ENCODE measurements at places on chromosomes 2 and 18.

DNA sequence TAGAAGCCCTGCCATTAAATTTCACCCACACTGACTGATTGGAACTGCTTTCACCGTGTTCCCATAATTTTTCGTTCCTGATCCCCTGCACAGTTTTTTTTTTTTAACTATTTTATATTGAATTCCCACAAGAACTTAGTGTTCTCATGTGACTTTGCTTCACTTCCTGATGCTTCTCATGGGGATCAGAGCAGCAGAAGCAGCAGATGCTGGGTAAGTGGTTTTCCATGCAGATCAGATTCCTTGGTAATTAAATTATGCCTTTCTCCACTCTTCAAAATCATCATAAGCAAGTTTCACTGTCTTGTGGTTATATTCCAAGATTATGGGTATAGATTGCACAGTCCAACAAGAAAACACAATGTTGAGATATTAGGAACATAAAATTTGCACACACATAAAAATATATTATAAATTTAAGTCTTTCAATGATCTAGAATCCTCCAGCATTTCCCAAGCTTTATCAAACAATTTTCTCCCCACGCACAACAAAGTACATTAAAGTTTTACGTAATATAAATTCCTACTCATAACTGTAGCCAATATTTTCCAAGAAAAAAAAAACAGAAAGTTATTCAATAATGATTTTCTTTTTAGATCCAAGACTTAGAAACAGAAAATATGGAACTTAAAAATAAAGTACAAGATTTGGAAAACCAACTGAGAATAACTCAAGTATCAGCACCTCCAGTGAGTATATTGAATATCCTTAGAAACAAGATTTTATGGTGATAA, 277.9 kb downstream of the GULP1 start:
- no peak for DNase-seq

GRCh38 chr2:192030289-192030688, 164.4 kb downstream of the TMEFF2 start:
- no peak for DNase-seq

GRCh38 chr18:68940039-68940438, 142.2 kb downstream of the CCDC102B start:
- no peak for DNase-seq

DNA sequence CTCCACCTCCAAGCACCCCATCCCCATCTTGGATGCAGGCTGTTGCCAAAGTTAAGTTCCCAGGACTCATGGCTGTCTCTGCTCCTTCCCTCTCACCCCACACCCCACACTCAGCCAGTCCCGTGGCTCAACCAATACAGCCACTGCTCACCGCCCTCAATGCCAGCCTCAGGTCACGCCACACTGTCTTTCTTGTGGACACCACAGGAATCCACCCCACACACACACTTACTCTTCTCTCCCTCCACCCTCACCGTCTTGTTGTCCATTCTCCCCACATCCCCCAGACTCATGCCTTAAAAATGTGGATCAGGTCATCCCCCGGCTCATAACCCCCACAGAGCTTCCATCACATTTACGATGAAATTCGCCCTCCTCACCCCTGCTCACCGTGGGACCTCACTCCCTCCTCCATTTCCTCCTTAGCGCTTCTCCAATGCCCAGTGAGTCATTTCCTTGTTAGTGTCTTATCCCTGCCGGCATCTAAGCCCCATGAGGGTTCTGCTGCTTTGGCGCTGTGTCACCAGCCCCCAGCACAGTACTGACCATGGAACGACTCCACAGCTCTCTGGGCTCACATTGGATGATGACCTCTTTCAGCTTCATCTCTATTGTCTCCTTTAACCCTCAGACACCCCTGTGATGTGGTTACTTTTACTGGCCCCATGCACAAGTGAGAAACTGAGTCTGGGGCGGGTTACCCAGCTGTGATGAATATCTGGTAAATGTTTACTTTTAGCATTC, 13.8 kb downstream of the MLPH start:
- no peak for DNase-seq

DNA sequence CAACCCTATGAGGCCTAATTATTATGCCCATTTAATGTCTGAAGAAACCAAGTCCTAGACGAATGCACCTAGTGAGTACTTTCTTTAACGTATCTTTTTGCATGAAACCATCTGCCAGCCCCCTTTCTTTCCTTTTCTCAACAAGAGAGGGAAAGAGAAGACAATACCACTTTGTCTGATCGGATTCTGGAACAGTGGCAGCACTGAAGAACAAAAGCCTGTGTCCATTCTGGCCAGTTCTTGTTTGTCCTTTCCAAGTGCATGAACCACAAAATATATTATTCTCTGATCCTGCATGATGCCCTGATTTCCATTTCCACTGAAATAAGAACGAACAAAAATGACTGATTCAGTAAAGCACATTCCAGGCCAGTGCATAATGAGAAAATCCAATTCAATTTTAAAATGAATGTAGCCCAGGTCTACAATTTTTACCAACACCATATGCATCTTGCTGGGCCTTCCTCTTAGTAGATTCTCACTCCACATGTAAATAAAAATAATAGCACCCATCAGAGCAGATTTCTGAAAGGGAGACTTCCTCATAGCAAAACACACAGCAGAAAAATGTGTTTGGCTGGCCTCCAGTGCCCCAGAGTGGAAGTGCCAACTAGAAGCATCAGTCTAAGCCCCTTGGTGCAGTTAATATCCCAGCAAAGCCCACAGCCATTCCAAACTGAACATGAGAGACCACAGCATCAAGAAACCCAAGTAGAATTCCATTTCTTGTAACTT, 422.6 kb upstream of the ID2 start:
- DNase-seq, result no peak

GRCh38 chr2:80670763-80671162, 366.2 kb upstream of the LRRTM1 start:
- no peak for DNase-seq

GRCh38 chr2:23826771-23827170, 100.2 kb downstream of the ATAD2B start:
- DNase-seq, result no peak

Measured in right forelimb (tissue), 1 donor.